ENCODE measurements at places on chromosomes 11 and 22. TPM values are rescaled to one million over a fixed set of nuclear protein-coding genes. Genes with fewer than 3 reads are reported as not detected.
A peak's percentile ranks its signal among the peaks of the same experiment; 100 is the strongest.

The PYGM gene
- 1,583 TPM for total RNA-seq

DNA sequence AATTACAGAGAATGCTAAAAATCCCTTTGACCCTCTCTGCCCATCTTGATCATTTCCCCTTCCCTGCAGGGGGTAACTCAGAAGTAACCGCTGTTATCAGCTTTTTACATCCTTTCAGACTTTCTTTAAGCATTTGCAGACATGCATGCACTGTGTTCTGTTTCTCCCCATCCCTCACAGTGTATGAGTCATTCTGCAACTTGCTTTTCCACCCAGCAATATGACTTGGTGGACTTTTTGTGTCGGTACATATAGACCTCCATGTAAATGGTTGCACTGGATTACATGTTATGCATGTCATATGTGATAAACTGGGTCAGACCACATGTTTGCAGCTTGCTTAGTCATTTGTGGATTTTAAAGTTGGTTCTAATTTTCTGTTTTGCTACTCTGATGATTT is 87.7 kb upstream of the NECTIN1 start:
- H3K27ac ChIP-seq: no peak overlapping the region
- no peaks in the 10 kb centered on the region for H3K4me1 ChIP-seq
- no peaks in the 10 kb centered on the region for H3K27me3 ChIP-seq
- H3K36me3 ChIP-seq: no peaks in the 10 kb centered on the region

The CHRDL2 gene
- total RNA-seq: 13.6 TPM

GRCh38 chr11:123797541-123797940 is 8.6 kb downstream of the OR6M1 start:
- no peak overlapping the region for H3K27ac ChIP-seq
- no peaks in the 10 kb centered on the region for H3K27me3 ChIP-seq
- H3K4me1 ChIP-seq: no peaks in the 10 kb centered on the region

DNA sequence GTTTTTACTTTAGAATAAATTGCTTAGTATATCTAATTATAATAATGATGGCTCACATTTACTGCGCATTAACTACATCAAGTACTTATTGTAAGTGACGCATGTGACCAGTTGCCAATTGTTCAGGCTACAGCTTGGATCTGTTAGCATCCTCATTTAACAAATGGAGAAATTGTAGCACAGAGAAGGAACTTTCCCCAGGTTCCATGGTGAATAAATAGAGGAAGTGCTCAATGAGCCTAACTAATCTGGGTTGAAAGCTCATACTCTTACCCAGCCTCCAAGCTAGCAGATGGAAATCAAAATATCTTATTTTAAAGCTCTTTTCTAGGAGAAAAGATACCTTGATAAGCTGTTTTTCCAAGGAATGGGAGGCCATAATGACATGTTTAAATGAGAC is 19.8 kb downstream of the MMP27 start:
- no peak overlapping the region for H3K4me3 ChIP-seq
- H3K36me3 ChIP-seq: no peaks in the 10 kb centered on the region
- DNase-seq: no peak
- H3K4me1 ChIP-seq: no peaks in the 10 kb centered on the region
- H3K27me3 ChIP-seq: no peaks in the 10 kb centered on the region

DNA sequence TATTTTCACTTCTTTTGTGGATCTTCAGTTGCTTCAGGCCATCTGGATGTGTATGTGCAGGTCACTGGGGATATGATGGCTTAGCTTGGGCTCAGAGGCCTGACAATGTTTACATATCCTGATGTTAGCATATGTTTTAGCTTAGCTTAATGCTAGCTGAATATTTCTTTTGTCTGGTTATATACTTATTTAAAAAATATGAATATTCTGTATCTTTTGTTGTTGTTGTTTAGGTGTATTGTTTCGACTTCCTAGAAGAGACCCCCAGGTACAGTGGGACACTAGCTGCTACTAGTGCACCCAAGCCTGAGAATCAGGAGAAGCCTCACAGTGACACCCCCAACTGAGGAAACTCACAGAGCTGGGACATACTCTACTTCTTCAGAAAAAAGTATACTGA is at the start of gene KDM4E:
KDM4E (plus strand) TSS at position 301 of the 400 bp plus-strand sequence. CDS start 300 bp downstream, outside the sequence.
- no peaks in the 10 kb centered on the region for H3K27me3 ChIP-seq
- H3K4me1 ChIP-seq: no peaks in the 10 kb centered on the region
- H3K36me3 ChIP-seq: no peaks in the 10 kb centered on the region
- DNase-seq: no peak
- H3K27ac ChIP-seq: no peak within 1 kb of the TSS
- H3K4me3 ChIP-seq: no peak within 1 kb of the TSS

- H3K27me3 ChIP-seq: no peaks in the 10 kb centered on the region
- DNase-seq: no peak
- H3K4me1 ChIP-seq: no peaks in the 10 kb centered on the region
- H3K36me3 ChIP-seq: no peaks in the 10 kb centered on the region
- H3K4me3 ChIP-seq: no peak overlapping the region
These were observed 15.8 kb downstream of the MYEOV start for GRCh38 chr11:69309631-69310280.

- no peaks in the 10 kb centered on the region for H3K27me3 ChIP-seq
- H3K27ac ChIP-seq: no peak overlapping the region
- H3K36me3 ChIP-seq: peaks cover 7% of the 10 kb centered on the region
- H3K4me3 ChIP-seq: no peak overlapping the region
- DNase-seq: no peak
- no peaks in the 10 kb centered on the region for H3K4me1 ChIP-seq
These were observed 95.0 kb downstream of the PDE2A start for GRCh38 chr11:72578991-72579815.

GRCh38 chr22:40238425-40239344 is 61.0 kb downstream of the TNRC6B start:
- no peaks in the 10 kb centered on the region for H3K27me3 ChIP-seq
- H3K4me3 ChIP-seq: no peak overlapping the region
- H3K27ac ChIP-seq: peak overlapping the region; percentile 51
- no peak for DNase-seq

- H3K4me3 ChIP-seq: no peak overlapping the region
- H3K36me3 ChIP-seq: no peaks in the 10 kb centered on the region
- H3K27ac ChIP-seq: no peak overlapping the region
- no peak for DNase-seq
- peaks cover 4% of the 10 kb centered on the region for H3K4me1 ChIP-seq
These were observed 11.5 kb downstream of the GATD1 start for GRCh38 chr11:765802-766091.

DNA sequence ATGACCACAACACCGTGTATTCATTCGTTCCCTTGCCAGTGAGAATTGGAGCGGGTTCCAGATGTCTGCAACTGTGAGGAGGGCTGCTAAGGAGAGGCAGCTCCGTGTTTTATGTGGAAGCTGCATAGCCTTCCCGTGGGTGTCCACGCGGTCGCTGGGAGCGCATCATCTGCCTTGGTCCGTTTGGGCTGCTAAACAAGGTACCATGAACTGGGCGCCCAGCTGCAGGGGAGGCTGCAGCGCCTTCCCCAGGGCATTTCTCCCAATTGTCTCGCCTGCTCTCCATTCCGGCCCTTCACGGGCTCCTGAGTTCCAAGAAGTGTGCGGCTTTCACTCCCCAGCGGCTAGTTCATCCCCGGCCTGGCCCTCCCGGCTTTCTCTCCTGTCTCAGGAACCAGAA is 1446.4 kb downstream of the TBC1D22A start:
- H3K27ac ChIP-seq: no peak overlapping the region
- no peak for DNase-seq
- no peaks in the 10 kb centered on the region for H3K27me3 ChIP-seq
- no peaks in the 10 kb centered on the region for H3K4me1 ChIP-seq
- no peak overlapping the region for H3K4me3 ChIP-seq

All from psoas muscle (tissue), 8 donors.